ENCODE measurements at places on chromosomes 1 and 21. TPM values are rescaled to one million over a fixed set of nuclear protein-coding genes. Genes with fewer than 3 reads are reported as not detected.
A peak's percentile ranks its signal among the peaks of the same experiment; 100 is the strongest.

DNA sequence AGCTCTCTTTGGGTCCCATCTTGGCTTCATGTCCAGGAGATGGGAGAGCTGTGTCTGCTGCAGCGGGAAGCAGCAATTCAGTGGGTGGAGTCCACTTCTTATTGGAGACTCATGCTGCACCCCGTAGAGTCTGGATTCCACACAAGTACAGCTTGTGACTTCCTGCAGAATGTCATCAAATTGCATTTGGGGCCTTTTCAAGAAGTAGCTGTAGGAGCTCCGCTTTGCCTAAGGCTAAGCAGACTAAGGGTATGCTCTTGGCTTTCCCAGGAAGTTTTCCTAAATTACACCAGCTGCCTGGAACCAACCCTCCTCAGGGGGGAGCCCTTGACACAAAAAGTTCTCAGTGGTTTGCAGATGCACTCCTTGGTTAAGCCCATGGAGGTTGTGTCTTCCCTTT, 5.7 kb upstream of the MOB3C start:
- DNase-seq, result no peak
- no peak overlapping the region for H3K4me3 ChIP-seq
- H3K4me1 ChIP-seq, result no peaks in the 10 kb centered on the region
- no peak overlapping the region for H3K27ac ChIP-seq

DNA sequence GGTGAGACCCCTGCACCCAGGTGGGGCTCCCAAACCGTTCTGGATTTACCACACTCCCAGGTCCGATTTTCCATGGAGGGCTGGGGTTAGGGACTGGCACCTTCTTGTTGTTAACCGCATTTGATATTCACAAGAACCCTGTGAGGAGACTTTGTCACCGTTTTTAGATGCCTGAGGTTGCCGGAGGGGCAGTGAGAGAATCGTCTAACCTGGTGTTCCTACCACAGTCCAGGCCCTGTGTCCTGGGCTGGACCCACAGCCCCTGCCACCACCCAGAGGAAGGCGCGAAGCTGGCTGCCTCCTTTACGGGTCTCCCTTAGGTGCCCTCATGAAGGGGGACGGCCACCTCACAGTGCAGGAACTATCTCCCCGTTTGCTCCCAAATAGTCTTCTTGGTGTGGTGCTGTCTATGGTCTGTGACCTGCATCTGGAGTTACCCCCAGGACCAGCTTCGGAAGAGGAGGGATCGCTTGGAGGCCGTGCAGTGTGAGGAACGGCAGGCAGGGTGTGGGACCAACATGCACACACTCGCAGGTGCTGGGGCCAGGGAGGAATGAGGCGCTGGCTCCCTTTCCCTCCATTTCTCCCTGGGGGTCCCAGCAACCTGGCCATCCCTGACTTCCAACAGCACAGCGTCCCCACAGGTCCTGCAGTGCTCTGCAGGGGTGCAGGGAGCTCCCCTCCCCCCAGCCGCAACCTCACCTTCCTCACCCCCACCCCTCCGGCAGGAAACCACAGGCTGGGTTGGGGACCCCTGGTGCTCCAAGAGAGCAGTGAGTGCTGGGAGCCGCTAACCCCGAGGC, 7.0 kb downstream of the SIM2 start:
- H3K27ac ChIP-seq, result no peak overlapping the region
- no peak overlapping the region for H3K4me3 ChIP-seq
- peaks cover 46% of the 10 kb centered on the region for H3K4me1 ChIP-seq
- H3K36me3 ChIP-seq, result no peaks in the 10 kb centered on the region
- H3K27me3 ChIP-seq, result peaks cover 100% of the 10 kb centered on the region
- DNase-seq, result peak; percentile 72

Gene CD101
- 0.28 TPM for total RNA-seq

DNA sequence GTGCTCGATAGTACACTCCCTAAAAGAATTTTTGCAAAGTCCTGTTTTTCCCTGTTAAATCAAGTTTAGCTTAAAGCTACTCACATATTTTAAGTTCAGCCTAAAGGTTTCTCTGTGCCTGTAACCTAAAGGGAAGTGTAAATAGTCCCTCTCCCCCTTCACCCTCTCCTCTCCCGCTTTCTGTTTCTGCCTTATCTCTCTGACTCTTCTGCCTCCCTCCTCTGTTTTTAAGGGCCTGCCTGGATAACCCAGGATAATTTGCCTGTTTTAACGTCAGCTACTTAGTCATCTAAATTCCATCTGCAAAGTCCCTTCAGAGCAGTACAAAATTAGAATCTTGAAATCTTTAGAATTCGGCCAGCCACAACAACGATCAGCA, 92.6 kb downstream of the NID1 start:
- peak overlapping the region; percentile 3 for H3K27ac ChIP-seq
- no peak for DNase-seq

Gene IVL
- total RNA-seq, result not detected

Gene CNKSR1
- 7.8 TPM for total RNA-seq

Gene AMIGO1
- total RNA-seq, result 4.5 TPM

- H3K4me1 ChIP-seq, result no peaks in the 10 kb centered on the region
- no peak overlapping the region for H3K4me3 ChIP-seq
- DNase-seq, result no peak
- no peaks in the 10 kb centered on the region for H3K27me3 ChIP-seq
Observed at GRCh38 chr1:25522031-25522655, 21.3 kb upstream of the LDLRAP1 start.

DNA sequence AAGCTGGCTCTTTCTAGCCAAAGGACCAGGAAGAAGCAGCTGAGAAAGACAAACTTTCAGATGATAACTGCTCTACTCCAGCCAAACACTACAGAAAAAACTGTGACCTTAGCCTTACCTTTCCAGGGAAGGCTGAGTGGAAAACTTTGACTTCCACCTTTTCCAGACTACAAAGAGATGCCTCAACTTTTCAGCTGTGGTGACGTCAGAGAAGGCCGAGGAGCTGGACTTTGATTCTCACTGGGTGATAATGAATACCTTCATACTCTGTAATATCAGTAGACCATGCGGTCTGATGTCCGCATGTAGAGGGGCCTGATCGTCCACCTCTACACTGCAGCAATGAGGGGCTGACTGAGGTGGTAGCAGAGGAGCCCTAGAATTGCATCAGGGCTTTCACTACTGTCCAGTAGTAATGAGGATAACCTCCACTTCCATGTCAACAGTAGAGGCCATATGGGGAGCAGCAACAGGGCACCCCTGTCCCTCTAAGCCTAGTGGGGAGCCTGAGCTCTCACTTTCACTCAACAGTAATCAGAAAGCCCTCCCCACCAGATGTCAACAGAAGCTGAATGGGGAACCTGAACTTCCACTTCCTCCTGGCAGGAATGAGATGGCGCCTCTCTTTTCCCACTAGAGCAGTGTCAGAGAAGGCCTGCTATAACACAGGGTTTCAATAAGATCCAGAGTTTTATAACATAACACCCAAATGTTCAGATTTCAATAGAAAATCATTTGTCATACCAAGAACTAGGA, 28.4 kb upstream of the PADI1 start:
- H3K4me3 ChIP-seq, result no peak overlapping the region
- no peaks in the 10 kb centered on the region for H3K36me3 ChIP-seq
- no peak for DNase-seq
- no peak overlapping the region for H3K27ac ChIP-seq
- H3K4me1 ChIP-seq, result no peaks in the 10 kb centered on the region

GRCh38 chr1:157390651-157391050, 161.7 kb downstream of the FCRL5 start:
- H3K4me3 ChIP-seq, result no peak overlapping the region
- no peaks in the 10 kb centered on the region for H3K27me3 ChIP-seq
- H3K27ac ChIP-seq, result no peak overlapping the region

GRCh38 chr1:239835946-239836440, 255.7 kb upstream of the FMN2 start:
- no peaks in the 10 kb centered on the region for H3K27me3 ChIP-seq
- no peak overlapping the region for H3K27ac ChIP-seq
- no peaks in the 10 kb centered on the region for H3K36me3 ChIP-seq

Data from neural progenitor cell (in vitro differentiated cells).